ENCODE measurements at places on chromosomes 5 and 9.

GRCh38 chr5:34500236-34500847 lies 155.8 kb upstream of the RAI14 start:
- DNase-seq: no peak

DNA sequence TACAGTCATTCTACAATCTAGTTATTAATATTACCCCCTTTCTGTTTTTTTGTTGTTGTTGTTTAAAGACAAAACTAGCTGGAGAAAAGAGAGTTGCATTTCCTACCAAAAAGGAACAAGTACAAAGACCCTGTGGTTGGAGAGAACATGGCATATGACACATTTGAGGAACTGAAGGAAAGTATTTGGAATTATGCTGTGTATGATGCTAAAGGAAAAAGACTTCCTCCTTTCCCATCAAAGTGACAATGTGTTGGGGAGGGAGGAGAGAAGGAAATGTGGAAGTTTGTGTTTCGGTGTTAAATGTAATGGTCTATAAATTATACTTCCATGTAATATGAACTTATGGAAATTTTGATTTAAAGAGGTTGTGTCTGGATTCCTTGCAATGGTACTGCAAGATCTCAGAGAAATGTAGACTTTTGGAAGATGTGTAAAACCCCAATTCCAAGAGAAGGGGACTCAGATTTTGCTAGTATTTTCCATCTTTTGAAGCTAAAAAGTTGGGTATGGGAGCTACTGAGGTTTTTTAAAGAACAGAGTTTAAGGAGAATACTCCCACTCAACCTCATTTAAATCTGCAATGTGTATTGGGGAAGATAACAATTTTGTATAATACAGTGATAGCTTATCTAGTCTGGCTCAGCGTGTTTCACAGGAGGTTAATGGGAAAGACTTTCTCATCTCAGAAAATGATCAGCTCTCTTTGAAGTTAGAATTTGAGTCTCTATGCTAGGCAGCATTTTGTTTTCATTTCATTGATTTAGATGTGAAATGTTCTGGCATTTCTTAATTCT lies 15.4 kb upstream of the TNFSF8 start:
- DNase-seq: no peak

- no peak for DNase-seq
Observed at GRCh38 chr9:126957687-126958053, 43.1 kb downstream of the RALGPS1 start.

- DNase-seq: no peak
Observed at GRCh38 chr5:132661231-132662003, 3.4 kb downstream of the IL13 start.

- DNase-seq: no peak
Observed at GRCh38 chr5:76499507-76500161, 96.5 kb downstream of the IQGAP2 start.

GRCh38 chr5:133523013-133523658 lies 89.2 kb downstream of the FSTL4 start:
- no peak for DNase-seq

GRCh38 chr5:124419531-124419930 lies 326.9 kb downstream of the ZNF608 start:
- no peak for DNase-seq

DNA sequence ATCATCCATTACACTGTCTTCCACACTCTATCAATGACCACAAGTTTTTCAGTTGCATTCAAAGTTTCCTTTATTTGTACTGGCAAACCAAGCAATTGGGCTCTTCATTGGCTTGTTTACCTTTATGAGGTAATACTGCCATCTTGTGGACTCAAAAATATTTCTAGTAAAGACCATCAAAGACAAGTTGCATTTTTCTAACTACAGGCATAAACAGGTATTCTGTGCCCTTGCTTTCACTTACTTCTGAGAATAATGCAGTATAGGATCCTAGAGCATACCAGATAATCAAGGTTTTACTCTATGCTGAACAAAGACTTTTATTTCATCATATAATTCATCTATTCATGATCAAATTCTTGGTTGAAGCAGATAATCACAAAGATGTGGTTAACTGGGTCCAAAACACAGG lies 173.7 kb upstream of the POU5F2 start:
- peak; percentile 32 for DNase-seq

DNA sequence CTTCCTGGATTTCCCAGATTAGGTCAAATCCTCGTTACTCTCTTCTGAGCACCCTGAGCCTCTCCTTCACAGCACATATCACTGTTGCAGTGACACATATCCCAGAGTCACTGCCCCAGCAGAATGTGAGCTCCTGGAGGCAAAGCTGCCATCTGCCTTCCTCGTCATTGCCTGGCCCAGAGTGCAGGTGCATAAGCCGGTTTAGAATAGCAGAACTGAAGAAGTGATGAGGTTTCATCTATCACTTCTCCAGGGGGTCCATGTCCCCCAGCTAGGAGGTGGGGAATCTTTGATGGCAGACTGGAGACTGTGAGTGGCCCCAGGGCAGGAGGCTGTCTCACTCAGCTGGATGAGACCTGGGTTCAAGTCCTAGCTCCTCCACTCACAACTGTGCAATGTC lies 25.8 kb downstream of the NIPAL4 start:
- no peak for DNase-seq

- no peak for DNase-seq
Observed at GRCh38 chr9:91809581-91810285, 140.3 kb downstream of the ROR2 start.

- no peak for DNase-seq
Observed at GRCh38 chr5:32276173-32276853, 36.4 kb downstream of the MTMR12 start.

DNA sequence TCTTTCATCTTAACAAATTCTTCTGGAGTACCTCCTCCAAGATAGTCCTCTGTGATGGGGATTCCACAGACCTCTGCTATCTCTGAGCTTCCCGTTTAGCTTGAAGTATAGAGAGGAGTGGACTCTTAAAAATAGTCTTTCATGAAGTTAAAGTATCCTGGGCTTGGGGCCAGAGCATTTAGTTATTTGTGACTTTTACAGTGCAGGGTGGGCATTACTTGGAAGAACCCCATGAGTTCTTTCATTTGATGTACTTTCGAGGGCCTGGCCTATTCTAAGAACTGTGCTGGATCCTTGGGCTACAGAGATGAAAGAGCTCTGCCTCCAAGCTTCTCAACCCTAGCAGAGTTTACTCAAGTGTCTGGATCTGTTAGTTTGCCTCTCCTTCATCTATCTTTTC lies 131.5 kb downstream of the ZSWIM6 start:
- DNase-seq: no peak

GRCh38 chr5:96896806-96897205 lies 20.5 kb downstream of the ERAP2 start:
- DNase-seq: no peak

- no peak for DNase-seq
Observed at GRCh38 chr5:147169399-147169798, 65.4 kb upstream of the STK32A start.

DNA sequence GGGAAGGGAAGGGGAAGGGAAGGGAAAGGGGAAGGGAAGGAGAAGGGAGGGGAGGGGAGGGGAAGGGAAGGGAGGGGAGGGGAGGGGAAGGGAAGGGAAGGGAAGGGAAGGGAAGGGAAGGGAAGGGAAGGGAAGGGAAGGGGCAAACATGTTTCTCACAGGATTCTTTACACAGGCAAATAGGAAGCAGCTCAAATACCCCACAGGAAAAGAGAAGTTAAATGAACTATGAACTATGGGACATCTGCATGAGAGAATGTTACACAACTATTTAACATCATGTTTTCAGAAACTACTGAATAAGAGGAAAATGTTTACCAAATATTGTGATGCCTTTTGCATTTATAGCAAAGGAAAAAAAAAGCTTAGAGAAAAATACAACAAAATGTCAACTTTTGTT lies 125.4 kb upstream of the SLC30A5 start:
- no peak for DNase-seq

- DNase-seq: no peak
Observed at GRCh38 chr5:176389135-176390123, 878 bp downstream of the HIGD2A start.

DNA sequence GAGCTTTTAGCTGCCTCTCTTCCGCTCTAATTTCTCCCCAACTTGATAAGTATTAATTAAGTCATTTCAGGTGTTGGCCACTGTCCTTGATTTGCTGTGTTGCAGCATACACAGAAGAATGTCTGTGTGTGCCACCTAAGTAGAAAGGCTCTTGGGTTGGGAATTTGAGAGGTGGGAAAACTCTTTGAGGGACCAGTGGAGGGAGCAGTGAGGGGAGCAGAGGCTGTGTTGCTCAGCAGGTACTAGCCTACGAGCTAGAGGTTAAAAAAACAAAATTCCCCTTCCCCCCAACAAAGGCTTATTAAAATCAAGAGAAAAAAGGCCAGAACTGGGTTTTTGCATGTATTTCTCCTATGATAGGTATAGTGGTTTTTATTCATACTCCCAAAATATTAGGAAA lies 20.9 kb downstream of the RPS23 start:
- DNase-seq: no peak

DNA sequence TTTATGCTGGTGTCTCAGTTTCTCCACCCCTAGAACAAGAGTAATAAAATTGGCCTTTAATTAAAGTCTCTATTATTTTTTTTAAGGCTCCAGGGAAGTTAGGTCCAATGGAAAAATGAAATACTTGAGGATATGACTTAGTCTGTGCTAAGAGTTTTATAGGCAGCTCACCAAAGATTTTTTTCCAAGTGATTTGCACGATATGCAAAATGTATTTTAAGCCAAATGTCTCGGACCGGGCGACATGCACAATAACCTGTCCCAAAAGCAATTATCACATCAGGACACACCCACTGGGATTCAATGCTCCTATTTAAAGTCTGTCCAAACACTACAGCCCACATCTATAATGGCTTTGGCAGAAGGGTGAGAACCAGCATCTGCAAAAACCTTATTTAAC lies 136.1 kb upstream of the ANKH start:
- no peak for DNase-seq

DNA sequence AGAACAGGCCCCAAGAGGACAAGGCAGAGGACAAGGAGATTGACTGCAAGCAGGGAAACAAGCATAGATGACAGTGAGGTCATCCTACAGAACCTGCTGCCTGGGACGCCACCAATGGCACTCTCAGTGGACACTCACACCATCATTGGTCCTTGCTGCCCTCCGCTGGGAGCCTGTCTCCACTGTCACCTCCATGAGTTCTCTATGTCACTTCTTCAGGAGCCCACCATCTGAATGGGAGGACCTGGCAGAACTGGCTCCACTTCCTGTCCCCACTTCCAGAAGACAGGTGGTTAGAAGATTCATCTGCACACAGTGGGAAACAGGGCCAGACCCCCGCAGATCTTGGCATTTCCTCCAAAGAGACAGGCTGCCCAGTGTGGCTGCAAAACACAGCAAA lies 188.9 kb downstream of the HSD17B3 start:
- DNase-seq: no peak

DNA sequence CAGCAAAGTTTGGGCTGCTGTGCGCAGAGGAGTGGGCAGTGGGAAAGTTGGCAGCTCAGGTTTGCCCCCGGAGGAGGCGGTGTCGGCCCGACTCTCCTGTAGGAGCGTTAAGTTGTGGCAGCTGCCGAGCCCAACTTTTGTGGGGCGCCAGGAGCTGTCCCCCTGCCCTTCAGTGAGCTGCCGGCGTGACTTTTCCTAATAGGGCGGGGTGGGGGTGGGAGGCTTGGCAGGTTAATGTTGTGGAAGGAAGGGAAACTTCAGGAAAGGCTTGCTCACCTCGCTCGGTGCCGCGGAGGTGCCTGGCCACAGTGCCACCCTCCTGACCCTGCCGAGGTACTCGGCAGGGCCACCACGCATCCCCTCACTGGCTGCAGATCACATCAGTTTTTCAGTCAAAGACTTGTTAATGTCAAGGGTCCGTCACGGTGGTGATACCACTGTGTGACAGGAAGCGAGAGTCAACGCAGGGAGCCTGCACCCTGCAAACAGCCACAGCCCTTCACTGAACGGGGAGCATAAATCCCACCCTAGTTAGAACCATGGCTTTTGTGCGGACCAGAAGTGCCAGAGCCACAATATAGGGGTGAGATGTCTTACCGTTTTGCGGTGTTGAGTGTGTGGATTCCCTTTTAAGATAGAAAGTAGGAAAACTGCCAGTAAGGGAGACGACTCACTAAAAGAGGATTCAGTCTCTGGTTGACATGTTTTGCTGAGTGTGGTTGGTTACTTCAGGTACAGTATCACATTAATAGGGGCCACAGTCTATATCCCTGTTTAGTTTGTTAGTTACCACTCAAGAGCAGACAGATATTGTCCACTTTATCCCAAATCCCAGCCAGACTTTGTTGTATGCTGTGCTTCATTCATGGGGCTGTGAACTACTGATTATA lies 796 bp downstream of the LNPEP start:
- DNase-seq: peak; percentile 24

DNA sequence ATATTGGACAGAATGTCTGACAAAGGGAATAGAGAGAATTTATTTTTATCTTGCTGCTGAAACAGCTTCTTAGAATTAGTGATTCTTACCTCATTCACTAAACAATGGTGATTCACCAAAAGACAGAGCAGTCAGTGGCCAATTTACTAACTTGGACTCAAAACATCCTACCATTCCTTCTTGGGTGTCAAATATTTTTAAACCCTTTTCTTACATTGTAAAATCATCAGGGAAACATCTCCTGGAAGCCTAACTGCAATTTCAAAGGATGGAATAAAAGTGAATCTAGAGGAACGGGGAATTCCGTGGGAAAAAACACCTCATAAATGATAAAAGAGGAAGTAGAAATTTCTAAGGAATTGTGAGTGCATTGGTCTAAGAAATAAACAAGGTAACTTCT lies 97.7 kb downstream of the LHFPL2 start:
- no peak for DNase-seq

GRCh38 chr5:149433524-149434131 lies 54.5 kb upstream of the IL17B start:
- DNase-seq: no peak

GRCh38 chr9:134855231-134855899 lies 25.2 kb upstream of the FCN2 start:
- no peak for DNase-seq

DNA sequence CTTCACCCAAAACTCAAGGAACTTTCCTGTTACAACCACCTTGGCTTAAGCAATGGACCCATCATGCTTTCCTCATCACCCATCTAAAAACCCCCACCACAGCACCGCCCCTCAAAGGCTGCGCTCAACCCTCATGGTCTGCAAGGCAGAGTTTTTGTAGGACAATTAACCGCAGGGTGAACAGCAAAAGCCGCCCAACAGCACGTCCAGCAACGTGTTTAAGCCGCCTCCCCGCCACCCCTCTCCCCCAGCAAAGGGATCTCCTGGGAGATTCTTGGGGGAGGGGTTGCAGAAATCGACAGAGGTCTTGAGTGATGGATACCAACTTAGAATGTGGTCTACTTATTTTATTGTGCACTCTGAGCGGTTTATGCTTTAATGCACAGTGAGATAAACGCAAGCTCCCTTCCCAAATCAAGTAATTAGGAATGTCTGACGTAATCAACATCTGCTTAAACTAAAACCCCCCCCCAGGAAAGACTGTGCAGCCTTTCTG lies 1.9 kb downstream of the ROR2 start:
- DNase-seq: peak; percentile 51

- DNase-seq: peak; percentile 22
Observed at GRCh38 chr9:121902461-121903135, 190.5 kb downstream of the TTLL11 start.

Data from left kidney (tissue), 8 donors.